ENCODE measurements at places on chromosomes 3 and 15.

DNA sequence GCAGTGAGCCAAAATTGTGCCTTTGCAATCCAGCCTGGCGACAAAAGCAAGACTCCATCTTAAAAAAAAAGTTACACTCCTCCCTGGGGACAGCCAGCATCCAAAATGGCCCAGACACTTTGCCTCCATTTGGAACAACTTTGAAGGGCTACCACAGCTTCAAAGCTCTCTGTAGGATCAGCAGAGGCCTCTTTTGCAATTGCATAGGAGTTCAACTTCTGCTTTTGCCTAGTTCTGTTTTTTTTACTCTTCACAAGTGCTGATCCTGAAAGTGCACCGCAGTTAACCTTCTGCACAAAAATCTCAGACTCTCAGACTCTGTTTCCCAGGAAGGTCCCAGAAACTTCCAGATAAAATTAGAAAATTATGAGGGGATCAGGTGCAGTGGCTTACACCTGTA is 25.2 kb upstream of the SLC4A7 start:
- no peak for DNase-seq

DNA sequence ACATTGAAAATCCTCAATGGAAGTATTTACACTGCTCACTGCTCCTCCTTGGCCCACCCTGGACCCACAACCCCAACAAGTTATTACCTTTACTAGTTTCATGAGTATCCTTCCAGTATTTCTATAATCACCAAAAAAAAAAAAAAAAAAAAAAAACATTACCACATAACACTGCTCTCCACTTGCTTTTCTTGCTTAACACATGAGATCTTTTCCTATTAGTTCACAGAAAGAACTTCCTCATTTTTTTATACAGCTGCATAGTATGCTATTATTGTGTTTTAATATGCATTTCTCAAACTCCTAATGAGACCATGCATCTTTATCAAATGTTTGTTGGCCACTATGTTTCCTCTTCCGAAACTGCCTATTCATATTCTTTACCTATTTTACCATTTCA is 14.6 kb downstream of the GABPB1 start:
- DNase-seq, result no peak

DNA sequence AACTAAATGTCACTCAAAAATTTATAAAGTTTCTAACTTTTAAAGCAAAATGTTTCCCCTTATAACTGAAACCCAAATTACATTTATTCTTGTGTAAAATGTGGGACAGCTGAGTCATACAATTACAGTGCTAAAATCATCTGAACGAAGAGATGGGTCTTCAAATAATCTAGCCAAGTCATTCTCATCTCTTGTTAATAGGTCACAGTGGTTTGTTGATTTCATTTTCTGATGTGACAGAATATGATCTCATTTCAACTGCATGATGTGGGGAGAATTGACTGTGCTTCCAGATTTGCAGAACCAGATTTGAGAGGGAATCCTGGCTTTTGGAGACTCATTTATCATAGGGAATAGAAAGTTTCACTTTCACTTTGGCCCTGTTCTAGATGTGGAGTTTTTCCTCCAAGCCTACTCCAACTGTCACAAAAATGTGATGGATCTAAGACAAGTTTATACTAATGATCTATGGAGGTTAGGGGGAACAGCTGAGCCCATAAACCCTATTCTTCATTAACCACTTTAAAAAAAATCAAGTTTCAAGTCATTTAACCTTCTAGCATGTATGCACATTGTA is 685.0 kb downstream of the PDCD6IP start:
- DNase-seq, result no peak

DNA sequence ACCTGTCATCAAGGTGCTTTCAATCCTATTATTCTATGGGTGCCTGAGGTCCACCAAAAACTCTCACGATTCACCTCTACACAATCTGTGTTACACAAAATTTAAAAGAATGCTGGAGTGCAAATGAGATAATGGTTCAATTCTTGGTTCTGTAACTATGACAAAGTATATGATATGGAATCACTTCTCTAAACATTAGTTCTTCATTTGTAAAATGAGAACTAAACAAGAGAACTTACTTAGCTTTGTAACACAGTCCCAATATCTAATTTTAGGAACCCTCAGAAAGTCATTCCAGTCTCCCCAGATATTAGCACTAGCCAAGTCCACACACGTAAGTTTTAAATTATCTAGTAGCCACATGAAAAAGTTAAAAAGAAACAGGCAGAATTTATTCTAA is 111.5 kb downstream of the TBL1XR1 start:
- DNase-seq, result no peak

DNA sequence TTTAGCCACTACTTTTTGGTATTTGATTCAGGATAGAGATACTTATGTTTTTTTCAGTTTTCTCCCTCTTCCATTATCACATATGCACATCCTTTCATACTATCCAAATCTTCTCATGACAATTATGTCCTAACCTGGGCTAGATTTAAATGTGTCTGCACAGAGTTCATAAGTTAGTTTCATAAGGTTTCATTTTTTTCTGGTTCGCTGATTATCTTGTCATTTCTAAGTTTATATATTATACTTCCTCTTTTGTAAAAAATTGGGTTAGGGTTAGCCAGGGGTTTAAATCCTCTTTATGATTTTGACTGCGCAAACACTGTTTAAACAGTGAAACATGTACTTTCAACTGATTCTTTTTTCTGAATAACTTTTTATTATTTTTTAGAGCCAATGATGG is 148.6 kb downstream of the SST start:
- no peak for DNase-seq

DNA sequence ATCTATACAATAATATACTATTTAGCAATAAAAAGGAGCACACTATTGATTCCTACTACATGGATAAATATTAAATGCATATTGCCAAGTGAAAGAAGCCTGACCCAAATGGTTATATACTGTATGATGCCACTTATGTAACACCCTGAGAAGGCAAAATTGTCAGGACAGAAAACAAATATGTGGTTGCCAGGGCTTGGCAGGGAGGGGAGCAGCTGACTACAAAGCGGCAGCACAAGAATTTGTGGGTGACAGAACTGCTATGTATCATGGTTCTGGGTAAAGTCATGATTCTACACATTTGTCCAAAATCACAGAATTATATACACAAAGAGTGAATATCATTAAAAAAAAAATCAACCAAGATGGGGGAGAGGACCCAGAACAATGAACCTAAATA is 22.5 kb downstream of the TBC1D2B start:
- DNase-seq, result no peak

- DNase-seq, result no peak
These were observed 698.7 kb downstream of the NTRK3 start for GRCh38 chr15:87557881-87558280.

Data from NCI-H1694 treated with DMSO at 0.1 percent for 48 hours (cell line).